ENCODE measurements at places on chromosomes 2 and 18. TPM values are rescaled to one million over a fixed set of nuclear protein-coding genes. Genes with fewer than 3 reads are reported as not detected.

DNA sequence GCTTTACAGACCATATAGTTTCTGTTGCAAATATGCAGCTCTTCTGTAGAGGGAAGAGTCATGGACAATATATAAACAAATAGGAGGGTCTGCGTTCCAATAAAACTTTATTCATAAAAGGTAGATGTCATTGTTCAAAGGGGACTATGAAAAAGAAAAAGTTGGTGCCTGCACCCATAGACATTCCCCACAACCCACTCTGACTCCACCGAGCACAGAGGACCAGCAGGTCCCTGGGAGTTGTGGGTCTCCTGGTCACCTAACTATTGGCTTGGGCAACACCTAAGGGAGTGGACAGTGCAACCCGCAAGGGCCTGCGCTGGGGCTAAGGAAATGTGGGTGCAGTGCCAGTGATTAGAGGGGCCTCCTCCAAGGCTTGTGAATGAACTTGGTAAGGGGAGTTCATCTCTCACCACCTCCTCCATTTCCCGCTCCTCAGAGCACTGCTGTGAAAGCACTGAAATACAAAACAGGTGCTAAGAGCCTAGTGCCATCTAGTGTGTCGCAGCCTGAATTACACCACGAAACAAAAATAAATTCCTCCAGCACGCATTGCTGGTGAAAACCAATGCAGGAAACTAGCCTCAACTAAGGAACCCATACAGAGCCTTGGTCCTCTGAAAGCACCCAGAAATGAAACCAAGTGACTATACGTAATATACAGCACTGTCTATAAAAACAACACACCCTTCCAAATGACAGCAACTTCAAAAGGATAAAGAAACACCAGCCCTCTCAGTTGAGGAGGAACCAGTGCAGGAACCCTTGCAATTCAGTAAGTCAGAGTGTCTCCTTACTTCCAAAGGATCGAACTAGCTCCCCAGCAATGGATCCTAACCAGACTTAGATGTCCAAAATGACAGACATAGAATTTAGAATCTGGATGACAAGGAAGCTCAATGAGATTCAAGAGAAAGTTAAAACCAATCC, 166.6 kb downstream of the RNF144A start:
- no peak for DNase-seq
- H3K27ac ChIP-seq = no peak overlapping the region
- no peaks in the 10 kb centered on the region for H3K27me3 ChIP-seq
- H3K4me3 ChIP-seq = no peak overlapping the region
- no peaks in the 10 kb centered on the region for H3K36me3 ChIP-seq

DNA sequence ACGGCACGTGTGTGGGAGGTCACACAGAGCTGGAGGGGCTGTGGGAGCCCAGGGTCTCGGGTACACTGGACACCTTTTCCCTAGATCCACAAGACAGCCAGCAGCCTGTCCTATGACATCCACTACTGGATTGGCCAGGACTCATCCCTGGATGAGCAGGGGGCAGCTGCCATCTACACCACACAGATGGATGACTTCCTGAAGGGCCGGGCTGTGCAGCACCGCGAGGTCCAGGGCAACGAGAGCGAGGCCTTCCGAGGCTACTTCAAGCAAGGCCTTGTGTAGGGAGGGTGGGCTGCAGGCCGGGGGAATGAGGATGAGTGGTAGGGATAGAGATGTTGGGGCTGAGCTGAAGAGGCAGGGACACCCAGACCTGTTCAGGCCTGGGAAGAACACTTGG, 6.6 kb downstream of the VIL1 start:
- H3K27me3 ChIP-seq = no peaks in the 10 kb centered on the region
- no peak overlapping the region for H3K4me3 ChIP-seq
- DNase-seq = peak; percentile 55
- H3K36me3 ChIP-seq = no peaks in the 10 kb centered on the region
- no peaks in the 10 kb centered on the region for H3K4me1 ChIP-seq

DNA sequence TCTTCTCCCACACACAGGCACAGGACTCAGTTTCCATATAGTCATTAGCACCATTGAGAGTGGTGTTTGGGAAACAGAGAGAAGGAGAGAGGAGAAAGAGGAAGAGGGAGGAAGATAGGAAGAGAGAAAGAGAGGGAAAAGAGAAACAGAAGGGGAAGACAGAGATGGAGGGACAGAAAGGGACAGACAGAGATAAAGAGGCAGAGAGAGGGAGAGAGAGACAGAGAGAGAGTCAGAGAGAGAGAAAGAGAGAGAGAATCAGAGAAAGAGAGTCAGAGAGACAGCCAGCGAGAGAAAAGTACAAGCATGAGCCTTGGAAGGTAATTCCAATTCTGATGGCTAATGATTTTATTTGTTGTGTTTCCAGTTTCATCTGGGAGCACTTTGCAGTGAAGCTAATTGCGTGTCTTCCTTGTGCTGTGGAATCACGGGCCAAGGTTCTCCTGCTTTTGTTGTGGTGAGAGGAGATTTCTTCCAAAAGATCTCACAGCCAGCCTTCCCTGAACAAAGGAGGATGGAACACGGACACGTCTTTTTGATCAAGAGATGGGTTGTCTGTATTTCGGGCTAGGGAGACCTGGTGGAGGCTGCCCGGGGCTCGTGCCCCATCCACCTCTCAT, 153.6 kb upstream of the TWIST2 start:
- H3K4me1 ChIP-seq = no peaks in the 10 kb centered on the region
- no peak for DNase-seq
- H3K27me3 ChIP-seq = peaks cover 11% of the 10 kb centered on the region

DNA sequence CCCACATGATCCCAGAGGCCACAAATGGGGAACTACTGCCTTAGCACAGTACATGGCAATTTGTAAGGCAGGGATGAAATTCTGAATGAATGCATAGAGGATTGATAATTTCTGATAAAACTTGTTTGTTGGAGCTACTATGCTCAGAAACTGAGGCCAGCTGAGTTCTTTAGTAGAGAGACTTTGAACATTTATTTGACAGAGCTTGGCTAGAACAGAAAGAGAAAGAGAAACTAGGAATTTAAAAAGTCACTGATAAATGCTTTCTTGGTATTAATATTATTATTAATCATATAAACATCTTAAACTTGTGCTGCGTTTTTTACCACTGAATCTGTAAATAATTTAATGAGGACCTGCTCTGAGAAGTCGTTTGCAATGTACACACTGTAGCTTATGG, 923.7 kb upstream of the CNTNAP5 start:
- H3K27ac ChIP-seq = no peak overlapping the region
- H3K27me3 ChIP-seq = no peaks in the 10 kb centered on the region
- H3K4me3 ChIP-seq = no peak overlapping the region
- no peaks in the 10 kb centered on the region for H3K36me3 ChIP-seq

RESP18 gene
- not detected for total RNA-seq

GRCh38 chr2:224412141-224413015, 10.5 kb upstream of the FAM124B start:
- H3K36me3 ChIP-seq = no peaks in the 10 kb centered on the region
- H3K27ac ChIP-seq = peak overlapping the region; percentile 81
- DNase-seq = peak; percentile 87
- H3K4me3 ChIP-seq = peak overlapping the region; percentile 55
- peaks cover 17% of the 10 kb centered on the region for H3K4me1 ChIP-seq

- H3K4me1 ChIP-seq = peaks cover 3% of the 10 kb centered on the region
- DNase-seq = peak; percentile 42
- no peaks in the 10 kb centered on the region for H3K27me3 ChIP-seq
- H3K27ac ChIP-seq = peak overlapping the region; percentile 48
- H3K36me3 ChIP-seq = no peaks in the 10 kb centered on the region
Measured at GRCh38 chr2:3302751-3303582, 74.7 kb downstream of the EIPR1 start.

GRCh38 chr2:210591663-210592062, 35.3 kb downstream of the CPS1 start:
- no peak overlapping the region for H3K27ac ChIP-seq
- H3K27me3 ChIP-seq = no peaks in the 10 kb centered on the region
- no peak overlapping the region for H3K4me3 ChIP-seq
- DNase-seq = no peak
- H3K4me1 ChIP-seq = no peaks in the 10 kb centered on the region

GNAL gene
- 0.59 TPM for total RNA-seq

- peaks cover 15% of the 10 kb centered on the region for H3K27me3 ChIP-seq
- no peak for DNase-seq
- H3K36me3 ChIP-seq = no peaks in the 10 kb centered on the region
- H3K4me3 ChIP-seq = no peak overlapping the region
- no peaks in the 10 kb centered on the region for H3K4me1 ChIP-seq
Measured at GRCh38 chr2:98388081-98388480, 41.8 kb downstream of the CNGA3 start.

PAX8 gene
- total RNA-seq = 2.9 TPM

- H3K27ac ChIP-seq = no peak overlapping the region
- no peaks in the 10 kb centered on the region for H3K27me3 ChIP-seq
- H3K4me1 ChIP-seq = peaks cover 4% of the 10 kb centered on the region
Measured at GRCh38 chr2:241619597-241620418, 17.1 kb downstream of the THAP4 start.

- no peak for DNase-seq
- no peak overlapping the region for H3K4me3 ChIP-seq
- no peak overlapping the region for H3K27ac ChIP-seq
- no peaks in the 10 kb centered on the region for H3K27me3 ChIP-seq
- H3K36me3 ChIP-seq = no peaks in the 10 kb centered on the region
- H3K4me1 ChIP-seq = peaks cover 4% of the 10 kb centered on the region
Measured at GRCh38 chr2:215019521-215020145, 118.8 kb downstream of the ABCA12 start.

GRCh38 chr2:72155737-72156136, 8.1 kb upstream of the CYP26B1 start:
- no peak for DNase-seq
- no peak overlapping the region for H3K4me3 ChIP-seq
- H3K36me3 ChIP-seq = no peaks in the 10 kb centered on the region
- peaks cover 57% of the 10 kb centered on the region for H3K27me3 ChIP-seq
- H3K4me1 ChIP-seq = no peaks in the 10 kb centered on the region

DNA sequence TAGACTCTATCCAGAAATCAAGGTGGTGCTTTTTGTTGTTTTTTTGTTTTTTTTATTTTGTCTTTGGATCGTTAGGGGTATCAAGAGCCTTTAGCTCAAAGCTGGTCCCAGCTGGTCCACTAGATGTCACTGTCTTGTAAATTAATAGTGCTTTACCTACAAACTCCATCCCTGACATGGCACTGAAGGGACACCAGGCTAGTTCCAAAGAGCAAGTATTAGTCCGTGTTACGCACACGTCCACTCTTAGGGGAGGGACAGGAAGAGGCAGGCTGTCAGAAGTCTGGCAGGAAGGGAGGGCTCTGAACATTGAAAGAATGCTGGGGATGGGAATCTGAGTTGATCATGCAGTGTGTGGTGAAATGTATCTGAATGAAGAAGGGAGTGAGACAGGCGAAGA, 85.9 kb upstream of the CCBE1 start:
- H3K27me3 ChIP-seq = no peaks in the 10 kb centered on the region
- peak; percentile 87 for DNase-seq
- no peak overlapping the region for H3K4me3 ChIP-seq

UGT1A10 gene
- total RNA-seq = not detected

- no peak overlapping the region for H3K4me3 ChIP-seq
- H3K36me3 ChIP-seq = no peaks in the 10 kb centered on the region
- H3K27ac ChIP-seq = no peak overlapping the region
- no peak for DNase-seq
Measured at GRCh38 chr2:124501575-124502152, 476.6 kb downstream of the CNTNAP5 start.

DNA sequence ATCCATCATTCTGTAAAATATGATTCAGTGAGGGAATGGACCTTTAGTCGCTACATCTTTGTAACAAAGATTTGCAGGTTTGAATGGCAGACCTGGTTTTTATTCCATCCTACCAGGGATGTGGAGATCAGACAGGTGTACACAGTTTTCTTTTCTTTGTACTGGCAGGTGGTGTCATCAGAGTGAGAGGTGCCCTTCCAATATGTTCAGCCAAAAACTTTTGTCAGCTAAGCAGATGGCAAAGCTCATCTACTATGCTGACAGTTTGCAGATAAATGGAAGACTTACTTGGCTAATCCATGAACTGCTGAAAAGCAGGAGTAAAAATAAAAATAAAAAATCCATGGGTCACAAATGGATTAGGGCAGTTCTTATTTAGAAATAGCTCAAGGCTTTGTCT, 185.5 kb upstream of the DOK6 start:
- no peaks in the 10 kb centered on the region for H3K4me1 ChIP-seq
- H3K36me3 ChIP-seq = no peaks in the 10 kb centered on the region
- H3K4me3 ChIP-seq = no peak overlapping the region
- DNase-seq = no peak
- no peak overlapping the region for H3K27ac ChIP-seq

Data from osteoblast (primary cell).